Right ventricle myocardium superior (tissue), 1 donor: ENCODE measurements at places on chromosomes 5 and 9. TPM values are rescaled to one million over a fixed set of nuclear protein-coding genes. Genes with fewer than 3 reads are reported as not detected.

DNA sequence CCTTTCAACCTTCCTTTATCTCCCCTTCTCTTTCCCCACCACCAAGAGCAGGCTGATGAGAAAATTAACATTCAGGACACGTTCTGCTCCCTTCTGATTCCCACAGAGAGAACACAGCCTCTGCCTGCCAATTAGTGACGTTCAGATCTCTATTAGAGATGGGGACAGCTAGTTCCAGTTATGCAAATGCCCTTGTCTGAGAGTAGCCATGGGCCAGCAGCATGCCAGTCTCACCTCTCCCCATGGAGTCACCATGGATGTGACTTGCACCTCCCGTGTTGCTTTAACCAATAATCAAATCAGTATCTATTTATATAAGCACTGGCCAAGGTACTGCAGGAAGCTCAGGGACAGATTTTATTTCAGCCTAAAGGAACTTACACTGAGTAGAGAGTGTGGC is 61.3 kb downstream of the KCNIP1 start:
- DNase-seq = no peak

- no peak for DNase-seq
These were observed 63.6 kb downstream of the ADAMTS2 start for GRCh38 chr5:179281694-179282093.

Gene HSPB3
- total RNA-seq = 596 TPM

GRCh38 chr5:38258042-38258318 is 379 bp upstream of the EGFLAM start:
- DNase-seq = no peak

DNA sequence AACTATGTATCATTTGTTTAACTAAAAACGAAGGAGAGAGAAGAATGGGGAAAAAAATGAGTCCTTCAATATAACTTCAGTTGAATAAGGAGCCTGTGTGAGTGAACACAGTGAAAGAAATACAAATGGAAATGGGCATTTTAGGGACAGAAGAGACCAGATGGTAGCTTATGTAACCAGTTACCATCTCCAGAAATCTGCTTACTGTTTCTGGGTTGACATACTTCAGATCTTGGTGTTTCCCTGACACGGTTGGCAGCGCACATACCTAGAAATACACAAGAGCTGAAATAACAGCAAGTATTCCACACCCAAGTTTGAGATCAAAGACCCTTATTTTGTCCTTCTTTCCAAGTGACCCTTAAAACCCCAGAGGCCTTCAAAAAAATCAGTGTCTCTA is 14.9 kb upstream of the GFRA3 start:
- no peak for DNase-seq

Gene GCNT4
- 0.30 TPM for total RNA-seq

Gene PRELID2
- total RNA-seq = 41.2 TPM
